ENCODE measurements at places on chromosomes 11 and 22.
A peak's percentile ranks its signal among the peaks of the same experiment; 100 is the strongest.

GRCh38 chr22:39773503-39773902 lies 120.1 kb downstream of the ENTHD1 start:
- no peak for DNase-seq

DNA sequence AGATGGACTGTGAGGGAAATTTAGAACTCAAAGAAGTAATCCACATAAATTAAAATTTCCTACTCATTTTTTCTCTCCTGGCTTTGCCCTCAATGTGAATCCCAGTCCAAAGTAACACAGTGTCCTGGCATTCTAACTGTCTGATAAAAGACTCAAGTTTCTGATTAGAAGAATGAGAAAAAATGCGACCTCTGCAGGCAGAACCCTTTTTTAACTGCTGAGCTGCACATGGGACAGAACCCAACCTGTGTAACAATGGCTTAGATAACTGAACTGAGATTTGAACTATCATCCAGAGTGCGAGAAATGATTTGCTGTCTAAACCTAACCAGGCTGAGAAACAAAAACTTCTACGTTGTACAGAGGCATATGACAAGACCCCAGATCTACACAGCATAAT lies 385.6 kb upstream of the LRRC4C start:
- DNase-seq = no peak

GRCh38 chr11:693415-693831 lies 1.6 kb downstream of the DEAF1 start:
- DNase-seq = no peak

DNA sequence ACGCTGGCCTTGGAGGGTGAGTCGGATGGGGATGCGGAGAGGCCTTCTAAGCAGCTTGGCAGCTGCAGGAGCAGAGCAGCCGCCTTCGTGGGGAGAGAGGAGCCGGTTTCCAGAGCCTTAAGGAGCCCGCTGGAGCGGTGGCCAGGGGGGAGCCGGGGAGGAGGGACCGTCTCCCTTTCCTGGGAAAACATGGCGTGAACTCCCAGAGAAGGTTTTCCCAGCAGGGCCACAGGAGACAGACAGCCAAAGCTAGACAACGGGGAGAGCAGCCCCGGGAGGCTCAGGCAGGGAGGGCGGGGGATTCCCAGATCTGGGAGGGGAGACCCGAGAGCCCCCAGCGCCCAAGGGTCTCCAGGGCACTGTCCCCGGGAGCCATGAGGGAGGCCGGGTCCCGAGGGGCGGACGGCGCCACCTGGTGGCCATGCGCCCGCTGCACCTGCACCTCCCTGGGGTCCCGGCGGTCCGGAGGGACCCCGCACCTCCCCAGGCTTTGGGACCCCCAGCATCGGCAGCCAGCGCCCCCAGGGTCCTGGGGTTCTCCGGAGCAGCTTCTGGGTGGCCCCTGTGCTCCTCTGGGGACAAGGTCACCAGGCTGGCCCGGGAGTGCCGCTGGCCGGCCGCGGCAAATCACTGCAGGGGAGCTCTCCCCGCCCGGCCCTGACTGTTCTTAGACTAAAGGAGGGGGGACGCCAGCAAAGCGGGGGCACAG lies 2.4 kb upstream of the SYT8 start:
- DNase-seq = peak; percentile 89

DNA sequence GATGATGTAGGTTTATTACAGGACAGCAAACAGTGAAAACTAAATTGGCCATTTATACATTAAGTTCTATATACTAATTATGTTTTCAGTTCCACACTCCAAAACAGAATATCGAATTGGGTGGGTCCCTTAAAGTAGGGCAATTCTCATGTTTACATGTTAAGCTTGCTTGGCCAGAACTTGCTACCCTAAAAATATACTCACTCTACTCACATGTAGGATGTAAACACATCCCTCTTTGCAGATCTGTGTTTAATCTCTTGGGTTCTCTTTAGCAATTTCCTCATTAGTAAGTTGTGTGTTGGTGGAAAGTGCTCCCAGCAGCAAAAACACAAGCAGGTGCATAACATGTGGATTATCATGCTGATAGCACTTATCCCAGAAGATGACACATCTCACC lies 22.6 kb upstream of the DDX6 start:
- no peak for DNase-seq

DNA sequence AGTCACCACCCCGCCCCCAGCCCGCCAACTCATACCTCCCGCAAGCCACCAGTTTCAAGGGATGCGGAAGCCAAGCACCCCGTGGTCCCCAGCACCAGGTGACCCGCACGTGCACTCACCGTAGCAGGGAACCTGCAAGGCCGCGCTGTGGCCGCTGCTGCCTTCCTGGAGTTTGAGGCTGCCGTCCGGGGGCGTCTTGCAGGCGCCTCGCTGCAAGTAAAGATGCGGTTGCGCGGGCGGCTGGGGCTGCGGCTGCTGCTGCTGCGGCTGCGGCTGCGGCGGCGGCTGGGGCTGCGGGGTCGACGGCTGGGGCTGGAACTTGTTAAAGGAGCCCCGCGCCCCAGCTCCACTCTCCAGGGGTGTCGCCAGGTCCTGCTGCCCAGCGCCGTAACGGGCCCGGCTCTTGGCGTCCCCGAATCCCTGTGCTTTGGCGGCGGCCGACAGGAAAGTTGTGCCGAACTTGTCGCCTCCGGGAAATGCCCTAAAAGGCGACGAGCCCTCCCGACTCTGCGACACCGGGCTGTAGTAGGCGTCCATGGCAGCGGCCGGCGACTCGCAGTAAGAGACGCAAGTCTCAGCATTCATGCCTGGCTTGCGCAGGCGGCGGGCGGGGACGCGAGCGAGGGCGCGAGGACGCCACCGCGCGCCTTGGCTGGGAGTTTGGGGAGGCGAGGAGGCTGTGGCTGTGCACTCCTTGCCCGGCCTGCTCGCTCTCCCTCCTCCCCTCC lies at the start of gene ALX4:
Gene ALX4 (minus strand): TSS at position 662 of the 728 bp plus-strand sequence. CDS start 77 bp downstream, at position 585.
- DNase-seq = peak; percentile 84

DNA sequence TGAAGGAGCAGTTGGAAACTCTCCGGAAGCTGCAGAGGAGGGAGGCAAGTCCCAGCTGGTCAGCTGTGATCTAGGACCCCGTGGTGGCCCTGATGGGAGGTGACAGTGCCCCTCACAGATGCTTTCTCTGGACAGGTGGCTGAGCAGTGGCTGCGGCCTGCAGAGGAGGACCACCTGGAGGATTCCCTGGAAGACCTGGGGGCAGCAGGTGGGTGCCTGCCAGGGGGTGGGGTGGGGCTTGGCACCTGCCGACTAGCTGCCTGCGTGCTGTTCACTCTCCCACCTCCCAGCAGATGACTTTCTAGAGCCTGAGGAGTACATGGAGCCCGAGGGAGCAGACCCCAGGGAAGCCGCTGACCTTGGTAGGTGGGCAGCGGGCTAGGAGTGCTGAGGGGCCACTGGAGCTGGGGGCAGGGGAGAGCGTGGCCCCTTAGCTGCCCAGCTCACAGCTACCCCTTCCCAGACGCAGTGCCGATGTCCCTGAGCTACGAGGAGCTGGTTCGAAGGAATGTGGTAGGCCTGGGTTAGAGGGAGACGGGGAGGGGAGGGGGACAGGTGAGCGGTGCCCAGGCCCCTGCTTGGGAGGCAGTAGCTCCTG lies 3.1 kb downstream of the SCO2 start:
- no peak for DNase-seq

- no peak for DNase-seq
These were observed 8.0 kb upstream of the MMP10 start for GRCh38 chr11:102788334-102788995.

- DNase-seq = no peak
These were observed 53.2 kb upstream of the BID start for GRCh38 chr22:17827466-17827865.

DNA sequence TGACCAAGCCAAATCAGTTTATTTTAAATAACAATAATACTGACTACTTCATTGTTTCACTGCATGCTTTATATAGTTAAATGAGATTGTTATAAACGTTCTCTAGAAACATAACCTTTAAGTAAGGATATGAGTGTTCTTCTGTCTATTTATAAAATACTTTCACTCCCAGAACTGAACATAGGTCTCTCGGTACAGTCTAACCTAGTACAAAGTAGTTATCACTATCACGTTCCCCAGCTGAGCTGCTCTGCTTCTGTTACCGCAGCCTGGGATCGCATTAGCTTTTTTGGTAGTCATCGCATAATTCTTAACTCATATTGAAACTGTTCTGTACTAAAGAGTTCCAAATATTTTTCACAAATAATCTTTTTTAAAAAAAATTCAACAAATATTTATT lies 143.6 kb downstream of the WNT11 start:
- no peak for DNase-seq
